ENCODE measurements at places on chromosomes 2 and 18.

DNA sequence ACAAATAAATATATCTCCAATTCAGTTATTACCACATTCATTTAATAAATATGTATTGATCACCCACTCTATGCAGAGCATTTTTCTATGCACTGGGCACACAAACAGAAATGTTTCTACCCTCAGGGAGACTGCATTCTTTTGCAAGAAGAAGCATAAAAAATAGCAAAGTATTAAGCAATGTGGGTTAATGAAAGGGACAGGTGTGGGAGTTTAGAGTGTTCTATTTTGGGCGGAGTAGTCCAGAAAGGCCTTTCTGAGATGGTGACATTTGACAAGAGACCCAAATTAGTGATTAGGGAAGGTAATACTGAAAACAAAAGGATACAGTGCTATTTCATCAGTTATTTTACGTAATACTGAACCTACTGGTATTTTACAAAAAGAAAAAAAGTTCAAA lies 394.3 kb upstream of the CHST9 start:
- no peak for DNase-seq

DNA sequence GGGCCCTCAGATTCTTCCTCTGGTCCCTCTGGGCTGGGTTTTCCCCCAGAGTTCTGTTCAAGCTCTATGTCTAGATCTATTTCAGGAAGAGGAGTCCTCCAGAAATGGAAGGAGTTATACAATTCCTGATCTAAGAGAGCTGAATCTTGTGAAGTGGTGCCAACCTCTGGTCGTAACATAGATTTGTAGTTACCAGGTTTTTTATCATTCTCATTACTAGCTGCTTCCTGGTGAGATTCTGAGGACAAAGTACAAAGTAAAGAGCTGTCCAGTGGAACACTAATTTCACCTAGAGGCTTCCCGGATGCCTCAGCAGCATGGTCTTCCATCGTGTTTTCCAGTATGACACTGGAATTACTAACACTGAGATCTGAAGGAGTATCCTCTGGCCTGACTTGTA lies 44.1 kb downstream of the PPP4R1 start:
- no peak for DNase-seq

DNA sequence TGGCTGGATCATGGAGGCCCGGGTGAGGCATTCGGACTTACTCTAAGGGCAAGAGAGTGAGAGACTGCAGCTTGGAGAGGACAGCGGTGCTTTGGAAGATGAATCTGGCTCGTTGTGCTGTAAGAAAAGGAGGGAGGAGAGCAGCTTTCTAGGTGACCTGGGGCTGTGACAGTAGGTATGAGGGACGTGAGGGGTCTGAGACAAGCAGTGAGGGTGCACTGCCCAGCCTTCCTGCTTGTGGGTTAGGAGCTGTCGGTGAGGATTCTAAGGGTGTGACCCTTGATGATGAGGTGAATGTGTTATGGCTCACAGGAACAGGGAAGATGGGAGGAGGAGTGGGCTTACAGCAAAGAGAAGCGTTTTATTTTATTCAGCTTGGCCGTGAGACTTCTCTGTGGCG lies 27.1 kb upstream of the RHOB start:
- no peak for DNase-seq

DNA sequence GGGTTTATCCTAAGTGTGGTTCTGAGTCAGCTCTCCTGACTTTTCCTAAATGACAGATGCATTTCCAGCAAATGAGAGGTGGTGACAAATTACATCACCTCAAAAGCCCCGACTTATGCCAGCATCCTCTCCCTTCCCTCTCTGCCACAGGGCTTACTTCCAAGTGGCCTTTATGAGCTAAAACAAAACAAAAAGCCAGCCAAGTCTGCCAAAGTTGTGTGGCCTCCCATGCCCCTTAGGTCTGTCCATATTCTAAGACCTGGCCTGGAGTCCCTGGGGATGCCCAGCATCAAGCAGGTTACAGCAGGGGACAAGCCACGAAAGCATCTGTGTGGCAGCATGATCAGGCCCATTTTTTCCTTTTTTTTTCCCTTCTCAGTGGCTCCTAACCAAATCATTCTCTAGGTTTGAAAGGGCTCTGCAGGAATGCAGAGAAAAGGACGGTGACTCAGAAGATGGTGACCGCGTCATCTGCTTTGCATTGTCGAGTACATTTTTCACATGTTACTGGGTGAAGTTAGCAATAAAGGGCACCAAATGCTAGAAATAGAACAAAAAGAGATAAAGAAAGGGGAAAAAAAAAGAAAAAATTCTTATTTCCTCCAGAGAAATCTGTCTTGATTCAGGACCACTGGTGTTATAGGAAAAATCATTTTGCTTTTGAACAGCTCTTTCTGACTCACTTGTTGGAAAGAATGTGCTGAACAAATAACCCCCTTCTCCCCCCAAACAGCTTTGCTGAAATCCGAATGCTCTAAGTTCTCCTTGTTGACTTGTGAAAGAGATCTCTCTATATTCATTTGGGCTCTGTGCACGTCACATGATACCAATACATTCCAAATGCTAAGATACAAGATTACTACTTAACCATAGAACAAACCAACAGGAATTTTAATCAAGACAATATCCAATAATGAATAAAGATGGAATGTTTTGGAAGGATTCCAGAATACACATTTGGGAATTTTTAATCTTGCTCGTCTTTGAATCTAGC lies 178.7 kb downstream of the EN1 start:
- DNase-seq, result no peak

DNA sequence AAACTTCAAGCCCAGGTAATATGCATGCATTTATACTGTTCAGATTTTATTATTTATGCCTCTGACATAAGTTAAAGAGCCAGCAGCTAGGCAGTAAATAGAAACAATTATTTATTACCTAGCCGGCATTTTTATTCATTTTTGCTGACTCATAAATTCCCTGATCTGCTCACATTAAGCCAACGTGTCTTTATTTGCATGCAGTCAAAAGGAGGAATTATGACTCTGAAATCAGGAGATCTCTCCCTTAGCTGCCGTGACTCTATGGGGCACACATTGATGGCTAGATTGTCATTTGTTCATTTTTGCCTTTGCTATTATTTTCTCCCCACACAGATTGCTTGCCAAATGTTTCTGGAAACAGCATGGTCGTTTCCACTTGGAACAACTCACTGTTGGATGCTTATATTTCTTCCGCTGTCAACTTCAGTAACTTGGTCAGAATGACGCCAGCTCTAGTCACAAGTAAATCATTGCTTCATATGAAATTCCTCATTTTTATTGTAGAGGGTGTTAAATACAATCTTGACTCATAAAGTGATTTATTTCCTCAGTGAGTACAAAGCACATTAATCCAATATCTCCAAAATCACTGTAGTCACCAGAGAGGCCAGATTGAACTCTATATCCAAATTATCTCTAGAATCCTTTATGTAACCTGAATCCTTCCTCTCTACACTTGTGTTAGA lies 15.9 kb upstream of the ZBTB14 start:
- DNase-seq, result no peak

DNA sequence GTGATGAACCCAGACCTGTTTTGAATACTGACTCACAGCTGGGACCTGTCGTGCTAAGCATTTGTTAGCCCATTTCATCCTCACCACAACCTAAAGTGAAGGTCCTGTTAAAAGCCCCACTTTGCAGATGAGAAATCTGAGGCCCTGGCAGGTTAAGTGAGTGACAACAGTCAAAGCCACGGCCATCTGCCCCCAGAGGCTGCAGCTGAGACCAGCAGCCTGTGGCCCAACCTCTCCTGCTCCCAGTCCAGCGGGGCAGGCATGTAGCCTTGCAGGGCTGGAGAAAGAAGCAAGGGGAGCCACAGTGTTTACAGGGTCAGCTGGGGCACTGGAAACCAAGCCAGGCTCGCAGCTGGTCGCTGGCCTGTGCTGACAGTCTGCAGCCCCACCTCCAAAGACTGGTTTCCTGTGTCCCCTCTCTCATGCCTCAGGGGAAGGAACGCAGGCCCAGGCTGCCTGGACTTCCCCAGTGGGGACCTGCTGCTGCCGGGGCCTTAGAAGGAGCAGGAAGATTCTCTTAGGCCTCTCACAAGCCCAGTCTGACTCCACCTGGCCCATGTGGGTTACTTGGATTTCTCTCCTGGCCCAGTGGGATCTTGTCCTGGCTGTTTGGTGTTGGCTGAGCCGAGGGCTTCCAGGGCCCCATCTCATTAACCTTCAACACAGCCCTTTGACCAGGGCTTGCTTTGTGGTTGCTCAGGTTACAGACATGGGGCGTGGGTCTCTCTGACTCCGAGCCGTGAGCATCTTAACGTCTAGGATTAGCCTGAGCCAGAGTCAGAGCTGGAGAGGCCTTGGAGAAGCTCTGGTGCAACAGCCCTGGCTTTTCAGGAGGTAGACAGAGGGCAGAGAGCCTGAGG lies 1.7 kb downstream of the INPP5D start:
- no peak for DNase-seq

DNA sequence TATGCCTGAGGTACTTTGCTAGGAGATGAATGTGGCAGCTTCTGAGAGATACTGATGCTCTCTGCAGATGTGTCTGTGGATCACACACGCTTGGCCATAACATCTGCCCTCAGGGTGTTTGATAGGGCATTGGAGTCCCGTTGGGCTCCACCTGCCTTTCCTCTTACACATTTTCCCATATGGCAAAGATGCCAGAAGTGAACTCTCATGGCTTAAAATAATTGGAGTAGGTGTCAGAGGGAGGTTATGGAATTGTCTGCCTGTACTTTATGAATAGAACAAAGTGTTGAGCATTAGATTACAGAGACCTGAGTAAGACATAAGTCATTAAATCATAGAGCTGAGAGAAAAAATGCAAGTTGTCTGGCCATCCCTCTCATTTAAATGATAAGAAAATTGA lies 75.3 kb upstream of the PNPT1 start:
- DNase-seq, result no peak

- no peak for DNase-seq
Measured at GRCh38 chr18:58966704-58967103, 102.0 kb downstream of the ZNF532 start.

- no peak for DNase-seq
Measured at GRCh38 chr18:57121542-57122112, 25.3 kb upstream of the BOD1L2 start.

DNA sequence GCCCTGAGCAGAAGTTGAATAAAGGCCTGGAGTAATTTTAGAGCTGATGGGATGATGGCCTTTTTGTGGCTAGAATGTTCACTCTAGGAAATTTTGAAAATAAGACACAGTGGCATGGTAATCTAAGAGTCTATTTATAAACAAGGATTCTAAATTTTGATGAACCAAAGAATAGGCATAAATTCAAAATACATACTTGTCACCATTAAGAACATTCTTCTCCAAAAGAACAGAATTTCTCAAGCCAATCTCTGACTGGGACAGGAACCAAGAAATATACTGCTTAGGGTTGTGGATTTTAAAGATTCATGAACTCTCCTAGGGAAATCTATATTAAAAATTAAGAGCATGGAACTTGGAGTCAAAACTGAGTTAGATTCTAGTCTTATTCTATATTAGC lies 98.2 kb upstream of the SETBP1 start:
- no peak for DNase-seq
